ENCODE measurements at places on chromosomes 4 and X.

GRCh38 chr4:3087115-3087797, 12.8 kb downstream of the HTT start:
- no peak for DNase-seq

- DNase-seq = peak; percentile 67
Observed at GRCh38 chr4:52038103-52038912, at the start of gene SGCB. TSS of gene SGCB (minus strand) at chr4:52038299. CDS start at chr4:52038259, 40 bp downstream.

DNA sequence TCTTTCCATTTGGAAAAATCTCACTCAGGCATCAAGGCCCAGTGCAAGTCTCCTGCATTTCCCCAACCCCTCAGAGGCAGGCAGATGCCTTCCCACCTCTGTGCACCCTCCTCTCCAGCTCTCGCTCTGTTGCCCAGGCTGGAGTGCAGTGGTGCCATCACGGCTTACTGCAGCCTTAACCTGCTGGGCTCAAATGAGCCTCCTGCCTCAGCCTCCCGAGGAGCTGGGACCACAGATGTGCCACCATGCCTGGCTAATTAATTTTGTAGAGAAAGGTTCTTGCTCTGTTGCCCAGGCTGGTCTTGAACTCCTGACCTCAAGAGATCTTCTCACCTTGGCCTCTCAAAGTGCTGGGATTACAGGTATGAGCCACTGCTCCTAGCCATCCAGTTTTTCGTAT, 95.8 kb downstream of the NHSL2 start:
- no peak for DNase-seq

DNA sequence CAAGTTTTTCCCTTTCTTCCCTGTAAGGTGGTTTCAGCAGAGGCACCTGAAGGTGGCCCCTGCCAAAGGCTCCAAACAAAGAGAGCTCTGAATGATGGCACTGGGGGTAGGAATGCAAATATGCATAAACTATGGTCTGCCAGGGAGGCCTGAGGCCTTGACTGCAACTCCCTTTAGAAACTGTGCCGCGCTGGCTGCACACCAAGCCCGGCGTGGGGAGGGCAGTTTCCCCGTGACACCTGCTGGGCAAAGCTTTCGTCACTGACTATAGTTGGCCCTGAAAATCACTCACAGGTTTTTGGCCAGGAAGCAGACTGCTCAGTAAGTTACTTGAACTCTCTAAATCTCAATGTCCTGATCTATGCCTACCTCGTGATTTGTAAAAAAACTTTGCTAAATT, 97.8 kb upstream of the ATOH1 start:
- DNase-seq = no peak

- no peak for DNase-seq
Observed at GRCh38 chr4:79241846-79242245, 84.0 kb downstream of the NAA11 start.

GRCh38 chr4:168646001-168646768, 149.3 kb downstream of the PALLD start:
- DNase-seq = no peak

DNA sequence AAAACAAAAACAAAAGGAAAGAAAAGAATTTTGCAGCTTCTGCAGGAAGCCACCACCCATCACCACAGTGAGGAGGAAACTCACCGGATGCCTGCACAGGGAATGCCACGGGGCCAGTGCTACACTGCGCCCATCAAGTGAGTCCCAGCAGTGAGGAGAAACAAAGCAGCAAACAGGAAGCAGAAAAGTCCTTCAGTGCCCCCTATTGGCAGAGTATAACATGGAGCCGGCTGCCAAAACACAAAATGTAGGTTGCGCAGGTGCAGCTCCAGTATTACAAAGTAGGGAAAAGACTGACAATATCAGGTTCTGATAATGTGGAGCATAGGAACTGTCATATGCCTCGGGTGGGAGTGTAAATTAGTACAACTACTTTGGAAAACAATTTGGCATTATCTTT, 23.3 kb upstream of the SCML2 start:
- no peak for DNase-seq

DNA sequence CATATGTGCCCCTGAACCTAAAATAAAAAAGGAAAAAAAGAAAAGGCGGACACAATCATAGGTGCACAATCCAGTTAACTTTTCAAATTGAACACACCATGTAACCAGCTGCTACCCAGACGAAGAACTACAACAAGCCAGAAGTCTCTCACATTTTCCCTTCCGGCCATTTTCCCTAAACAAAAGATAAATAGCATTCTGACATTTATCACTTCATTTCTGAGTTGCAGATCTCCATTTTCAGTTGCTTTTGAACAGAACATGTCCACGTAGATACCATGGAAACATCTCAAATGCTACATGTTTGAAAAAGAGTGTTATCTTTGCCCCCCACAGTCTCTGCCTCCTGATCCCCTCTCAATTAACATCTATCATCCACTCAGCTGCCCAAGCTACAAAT, 29.2 kb upstream of the CABS1 start:
- no peak for DNase-seq

- no peak for DNase-seq
Observed at GRCh38 chr4:6152869-6153705, 47.3 kb downstream of the JAKMIP1 start.

- DNase-seq = no peak
Observed at GRCh38 chr4:1752284-1753041, 31.1 kb downstream of the TACC3 start.

- no peak for DNase-seq
Observed at GRCh38 chr4:145538596-145538995, 56.9 kb downstream of the SMAD1 start.

GRCh38 chr4:94345266-94345665, 2.6 kb upstream of the HPGDS start:
- no peak for DNase-seq

- DNase-seq = no peak
Observed at GRCh38 chr4:170666909-170667308, 577.2 kb upstream of the AADAT start.

DNA sequence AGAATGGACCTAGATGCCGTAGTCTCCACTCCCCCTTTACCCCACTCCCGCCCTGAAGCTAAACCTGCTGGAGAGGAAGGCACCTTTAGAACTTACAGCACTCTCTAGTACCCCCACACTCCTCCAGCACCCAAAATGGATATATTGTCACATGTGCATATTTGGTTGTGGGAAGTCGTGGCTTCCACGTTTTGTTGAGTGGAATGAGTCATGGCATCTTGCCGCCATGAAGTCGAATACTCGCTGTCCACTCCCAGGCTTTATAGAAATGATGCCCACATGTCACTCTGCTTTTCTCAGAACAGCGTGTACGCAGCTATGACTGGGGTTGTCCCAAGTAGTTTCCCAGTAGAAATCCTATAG, 545 bp downstream of the ABCE1 start:
- no peak for DNase-seq

- DNase-seq = peak; percentile 10
Observed at GRCh38 chr4:121696170-121696580, 605 bp downstream of the ANXA5 start.

DNA sequence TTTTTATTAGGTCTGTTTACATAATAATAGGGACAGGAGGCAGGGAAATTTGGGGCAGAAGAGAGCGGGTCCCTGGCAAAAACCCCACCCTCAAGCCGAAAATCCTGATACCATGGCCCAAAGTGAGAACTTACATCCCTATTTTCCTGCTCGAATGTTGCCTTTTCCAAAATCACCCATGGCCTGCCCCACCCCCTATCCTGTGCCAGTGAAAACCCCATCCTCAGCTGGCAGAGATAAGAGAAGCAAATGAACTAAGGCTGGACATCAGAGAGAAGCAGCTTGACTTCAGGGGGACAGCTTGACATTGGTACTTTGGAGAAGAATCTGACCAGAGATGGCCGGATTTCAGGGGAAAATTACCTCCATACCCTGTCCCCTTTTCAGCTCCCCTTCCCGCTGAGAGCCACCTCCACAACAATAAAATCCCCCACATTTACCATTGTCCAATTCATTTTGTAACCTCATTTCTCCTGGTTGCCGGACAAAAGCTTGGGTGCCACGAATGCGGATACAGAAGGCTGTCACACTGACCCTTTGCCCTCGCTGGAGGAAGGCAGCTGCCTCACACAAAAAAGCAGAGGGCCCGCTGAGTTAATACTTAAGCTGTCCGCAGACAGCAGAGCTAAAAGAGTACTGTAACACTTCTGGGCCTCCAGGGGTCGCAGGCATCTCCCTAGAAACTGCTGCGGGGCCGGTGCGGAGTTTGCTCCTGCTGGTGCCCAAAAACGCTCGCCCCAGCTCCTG, 196.2 kb downstream of the SNCA start:
- peak; percentile 60 for DNase-seq

DNA sequence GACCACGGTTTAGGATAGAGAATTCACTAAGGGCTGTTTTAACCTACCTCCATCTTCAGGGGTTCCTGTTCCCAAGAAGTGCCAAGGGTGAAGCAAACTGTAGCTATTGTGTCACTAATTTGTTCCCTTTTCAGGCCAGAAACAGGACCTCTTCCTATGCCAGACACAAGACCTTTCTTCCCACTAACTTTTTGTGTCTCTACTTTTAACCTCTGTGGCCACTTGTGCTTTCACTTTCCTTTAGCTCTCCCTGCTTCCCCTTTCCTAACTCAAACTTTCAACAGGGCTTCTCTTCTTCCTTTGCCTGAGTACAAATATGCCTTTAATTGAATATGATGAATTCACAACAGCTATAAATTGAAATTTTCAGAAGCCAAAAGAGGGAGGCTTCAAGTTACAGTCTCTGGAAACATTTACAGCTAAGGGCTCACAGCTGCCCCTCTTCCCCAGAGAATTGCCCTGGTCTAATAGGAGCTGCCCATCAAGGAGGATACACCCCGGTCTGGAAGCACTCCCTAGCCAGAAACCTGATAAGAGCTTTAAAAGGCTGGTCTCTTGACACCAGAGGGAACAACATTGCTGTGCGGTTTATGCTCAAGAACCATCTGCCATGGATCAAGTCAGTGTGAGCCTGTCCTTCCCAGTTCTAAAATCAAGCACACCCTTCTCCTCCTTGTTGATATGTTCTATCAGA, 61.7 kb upstream of the PLS3 start:
- no peak for DNase-seq

GRCh38 chrX:87901060-87901459, 383.5 kb downstream of the KLHL4 start:
- no peak for DNase-seq

All from progenitor cell of endocrine pancreas (in vitro differentiated cells).